ENCODE measurements at places on chromosomes 1 and 21.
A peak's percentile ranks its signal among the peaks of the same experiment; 100 is the strongest.

- peak; percentile 36 for DNase-seq
Measured at GRCh38 chr1:221263831-221264767, 384.9 kb downstream of the HLX start.

DNA sequence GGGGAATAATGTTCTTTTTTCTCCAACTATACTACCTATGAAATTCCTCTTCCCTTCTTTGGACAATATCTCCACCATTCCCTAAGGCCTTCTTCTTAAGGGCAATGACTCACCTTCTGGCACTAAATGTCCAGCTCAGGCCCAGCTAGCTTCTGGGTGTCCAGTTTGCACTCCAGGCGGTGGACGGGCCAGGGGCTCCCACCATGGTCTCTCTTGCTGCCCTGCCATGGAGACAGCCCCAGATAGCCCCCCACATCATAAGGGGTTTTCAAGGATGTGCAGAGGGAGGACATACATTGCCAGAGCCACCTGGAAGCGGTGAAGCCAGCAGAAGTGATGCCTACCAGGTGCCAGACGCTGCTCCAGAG is 43.8 kb downstream of the C1orf198 start:
- no peak for DNase-seq

GRCh38 chr1:26546375-26546774 is 16.8 kb downstream of the RPS6KA1 start:
- no peak for DNase-seq

- no peak for DNase-seq
Measured at GRCh38 chr1:211036381-211037060, 97.4 kb downstream of the KCNH1 start.

- no peak for DNase-seq
Measured at GRCh38 chr1:155049651-155050559, 1.2 kb upstream of the ADAM15 start.

DNA sequence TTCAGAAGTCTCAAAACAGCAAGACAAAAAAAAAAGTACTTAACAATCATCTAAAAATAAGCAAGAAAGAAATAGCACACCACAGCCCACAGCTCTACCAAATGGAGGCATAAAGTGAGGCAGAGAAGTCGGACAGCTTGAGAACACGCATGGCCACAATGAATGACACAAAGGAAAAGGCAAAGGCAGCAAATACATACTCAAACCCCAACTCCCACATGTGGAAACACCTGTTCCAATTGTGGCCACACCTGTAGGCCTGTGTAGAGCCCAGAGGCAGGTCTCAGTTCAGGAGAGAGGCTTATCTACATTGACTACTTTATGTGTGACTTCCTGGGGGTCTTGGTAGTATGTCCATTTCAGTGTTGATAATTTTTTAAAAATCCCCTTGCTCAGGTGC is 543.5 kb downstream of the LMO4 start:
- no peak for DNase-seq

GRCh38 chr1:109912873-109913272 is 2.2 kb downstream of the CSF1 start:
- no peak for DNase-seq

DNA sequence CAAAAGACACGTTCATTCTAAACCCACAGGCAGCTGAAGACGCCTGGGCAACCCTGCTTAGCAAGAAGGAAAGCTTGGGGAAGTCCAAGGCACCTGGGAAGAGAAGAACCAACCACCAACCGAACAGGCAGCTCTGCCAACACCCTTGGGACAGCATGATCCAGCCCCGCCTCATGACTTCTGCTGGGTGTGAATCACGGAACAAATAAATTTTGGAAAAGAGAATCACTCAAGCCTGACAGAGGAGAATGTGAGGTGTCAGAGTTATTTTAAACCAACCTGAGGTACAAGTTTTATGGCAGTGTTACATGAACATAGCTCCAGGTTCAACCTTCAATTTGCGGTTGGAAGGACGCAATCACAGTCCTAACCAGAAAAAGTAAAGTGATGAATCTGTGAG is 10.0 kb upstream of the PADI4 start:
- DNase-seq: no peak

- no peak for DNase-seq
Measured at GRCh38 chr1:41780322-41780721, 138.4 kb downstream of the HIVEP3 start.

DNA sequence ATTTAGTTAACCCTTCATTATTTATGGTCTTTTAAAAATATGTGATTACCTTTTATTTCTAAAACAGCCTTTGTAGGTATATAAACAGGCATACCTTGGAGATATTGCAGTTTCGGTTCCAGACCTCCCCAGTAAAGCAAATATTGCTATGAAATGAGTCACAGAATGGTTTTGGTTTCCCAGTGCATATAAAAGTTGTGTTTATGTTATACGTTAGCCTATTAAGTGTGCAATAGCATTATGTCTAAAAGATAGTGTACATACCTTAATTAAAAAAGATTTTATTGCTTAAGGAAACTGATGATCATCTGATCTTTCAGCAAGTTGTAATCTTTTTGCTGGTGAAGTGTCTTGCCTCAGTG is 44.1 kb downstream of the XCL2 start:
- DNase-seq: no peak

- peak; percentile 47 for DNase-seq
Measured at GRCh38 chr1:112808861-112809684, 93.9 kb upstream of the PPM1J start.

GRCh38 chr1:183318433-183318832 is 99.7 kb downstream of the NMNAT2 start:
- DNase-seq: no peak

GRCh38 chr1:68918563-68918962 is 421.7 kb upstream of the DEPDC1 start:
- DNase-seq: no peak

DNA sequence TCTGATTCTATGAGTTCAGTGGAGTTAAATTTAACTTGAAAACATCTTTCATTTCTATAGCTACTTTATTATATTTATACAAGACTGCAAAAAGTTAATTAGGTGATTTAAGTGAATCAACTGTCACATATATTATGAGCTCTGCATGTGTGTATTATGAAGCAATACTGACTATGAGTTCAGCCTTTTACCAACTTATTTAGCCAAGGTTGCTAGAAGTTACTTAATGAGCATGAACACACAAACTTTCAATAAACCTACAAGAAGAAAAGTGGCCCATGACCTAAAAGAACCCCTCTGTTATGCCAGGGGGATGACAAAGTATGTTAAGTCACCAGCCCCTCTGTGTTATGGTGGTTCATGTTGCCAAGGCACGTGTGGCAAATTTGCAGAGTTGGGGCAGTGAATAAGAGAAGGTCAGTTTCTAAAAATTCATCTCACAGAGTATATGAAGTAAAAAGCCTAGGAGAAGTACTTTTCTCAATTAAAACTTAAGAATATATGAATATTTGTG is 86.7 kb upstream of the LYPLAL1 start:
- DNase-seq: no peak

DNA sequence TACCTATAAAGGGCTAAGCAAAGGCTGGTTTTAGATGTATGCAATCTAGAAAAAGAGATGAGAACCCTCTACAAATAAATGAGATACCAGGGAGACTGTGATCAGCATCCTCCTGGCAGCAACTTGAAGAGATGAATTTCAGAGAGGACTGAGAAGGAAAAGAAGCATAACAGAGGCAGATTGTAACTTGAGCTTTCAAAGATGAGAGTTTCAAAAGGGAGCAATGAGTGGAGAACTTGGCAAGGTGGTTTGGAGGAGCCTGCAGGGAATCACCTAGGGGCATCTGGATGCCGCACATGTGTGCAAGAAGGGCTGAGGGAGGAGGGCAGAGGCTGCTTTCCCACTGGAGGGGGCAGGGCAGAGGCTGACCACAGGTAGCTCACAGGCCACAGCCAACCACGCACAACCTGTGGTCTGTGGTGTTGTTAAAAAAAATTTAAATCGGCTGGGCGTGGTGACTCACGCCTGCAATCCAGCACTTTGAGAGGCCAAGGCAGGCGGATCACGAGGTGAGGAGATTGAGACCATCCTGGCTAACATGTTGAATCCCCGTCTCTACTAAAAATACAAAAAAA is 50.2 kb downstream of the PCNX2 start:
- no peak for DNase-seq
